ENCODE measurements at places on chromosomes 3 and 15.

GRCh38 chr3:54863786-54864185 is 64.1 kb downstream of the LRTM1 start:
- DNase-seq: no peak

- DNase-seq: no peak
Measured at GRCh38 chr3:188335656-188336055, 181.7 kb downstream of the LPP start.

DNA sequence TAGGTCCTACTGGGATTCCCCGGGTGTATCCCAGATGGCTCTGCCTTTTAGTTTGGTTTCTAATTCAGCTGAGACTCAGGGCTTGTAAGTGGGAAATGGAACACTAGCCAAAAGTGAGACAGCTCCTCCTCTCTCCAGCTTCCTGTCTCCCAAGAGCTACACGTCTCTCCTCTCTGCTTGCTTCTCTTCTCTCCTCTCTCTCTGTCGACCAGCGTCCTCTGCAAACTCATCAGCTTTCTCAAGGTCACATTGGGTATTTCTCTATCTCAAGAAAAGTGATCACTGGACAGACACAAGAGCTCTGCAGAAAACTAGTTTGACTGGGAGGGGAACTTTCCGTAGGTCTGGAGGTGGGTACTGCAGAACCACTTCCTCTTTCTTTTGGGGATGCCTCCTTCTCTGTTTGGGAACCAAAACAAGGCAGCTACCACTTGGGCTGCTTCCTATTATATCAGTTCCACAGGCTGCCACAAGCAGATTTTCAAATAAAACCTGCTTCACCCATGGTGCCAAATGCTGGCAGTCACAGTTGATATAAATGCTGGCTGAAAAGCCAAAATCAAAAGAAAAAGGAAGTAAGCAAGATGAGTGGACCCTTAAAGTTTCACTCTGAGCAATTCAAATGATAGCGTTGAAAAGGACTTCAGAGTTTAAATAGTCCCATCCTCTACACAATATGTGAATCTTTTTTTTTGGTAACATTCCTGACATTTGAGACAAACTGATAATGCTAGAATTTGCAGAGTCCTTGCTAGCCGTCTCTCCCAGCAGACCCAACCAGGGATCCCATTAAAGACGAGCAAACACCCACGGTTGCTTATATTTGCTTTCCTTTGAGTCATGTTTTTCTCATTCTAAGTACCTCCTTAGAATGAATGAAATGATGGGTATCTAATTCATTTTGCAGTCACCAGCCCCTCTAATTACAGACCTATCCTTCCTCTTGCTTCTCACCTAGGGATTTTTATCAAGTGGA is 7.2 kb upstream of the DYNC1LI1 start:
- DNase-seq: peak; percentile 64

- peak; percentile 51 for DNase-seq
Measured at GRCh38 chr3:193620650-193621049, 27.6 kb downstream of the OPA1 start.

DNA sequence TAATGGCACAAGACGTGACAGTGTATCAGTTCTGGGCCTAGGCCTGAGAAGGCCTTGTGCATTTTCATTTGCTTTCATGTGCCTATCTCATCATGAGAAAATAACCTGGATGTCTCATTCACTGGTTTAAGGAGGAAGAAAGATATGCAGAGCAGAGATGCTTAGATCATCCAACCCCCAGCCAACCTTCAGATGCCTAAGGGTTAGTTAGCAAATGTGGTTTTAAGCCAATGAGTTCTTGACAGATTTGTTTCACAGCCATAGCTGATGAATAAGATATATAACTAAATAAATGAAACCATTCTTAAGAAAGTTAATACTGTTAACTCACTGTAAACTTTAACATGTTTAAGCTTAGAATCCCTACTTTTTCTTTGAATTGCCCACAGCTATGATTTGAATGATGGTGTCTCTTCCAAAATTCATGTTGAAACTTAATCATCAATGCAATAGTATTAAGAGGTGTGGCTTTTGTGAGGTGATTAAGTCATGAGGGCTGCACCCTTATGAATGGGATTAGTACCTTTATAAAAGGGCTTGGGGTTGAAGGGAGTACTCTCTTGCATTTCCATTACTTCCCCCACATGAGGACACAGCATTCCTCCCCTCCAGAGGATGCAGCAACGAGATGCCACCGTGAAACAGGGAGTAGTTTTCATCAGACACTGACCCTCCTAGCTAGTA is 324.6 kb upstream of the TBC1D5 start:
- no peak for DNase-seq

DNA sequence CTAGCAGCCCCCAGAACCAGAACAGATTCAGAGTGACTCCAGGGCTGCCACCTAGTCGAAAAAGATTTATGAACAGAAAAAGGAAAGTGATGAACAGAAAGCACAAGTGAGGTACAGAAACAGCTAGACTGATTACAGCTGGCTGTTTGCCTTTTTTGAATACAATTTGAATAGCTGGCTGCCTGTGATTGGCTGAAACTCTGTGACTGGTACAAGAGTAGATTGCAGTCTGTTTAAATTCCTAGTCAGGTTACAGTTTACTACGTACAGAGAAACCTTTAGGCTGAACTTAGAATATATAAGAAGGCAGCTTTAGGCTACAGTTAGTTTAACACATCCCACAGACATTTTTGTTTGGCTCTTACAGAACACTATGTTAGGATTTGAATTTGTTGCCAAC is 10.0 kb downstream of the CCDC13 start:
- peak; percentile 44 for DNase-seq

DNA sequence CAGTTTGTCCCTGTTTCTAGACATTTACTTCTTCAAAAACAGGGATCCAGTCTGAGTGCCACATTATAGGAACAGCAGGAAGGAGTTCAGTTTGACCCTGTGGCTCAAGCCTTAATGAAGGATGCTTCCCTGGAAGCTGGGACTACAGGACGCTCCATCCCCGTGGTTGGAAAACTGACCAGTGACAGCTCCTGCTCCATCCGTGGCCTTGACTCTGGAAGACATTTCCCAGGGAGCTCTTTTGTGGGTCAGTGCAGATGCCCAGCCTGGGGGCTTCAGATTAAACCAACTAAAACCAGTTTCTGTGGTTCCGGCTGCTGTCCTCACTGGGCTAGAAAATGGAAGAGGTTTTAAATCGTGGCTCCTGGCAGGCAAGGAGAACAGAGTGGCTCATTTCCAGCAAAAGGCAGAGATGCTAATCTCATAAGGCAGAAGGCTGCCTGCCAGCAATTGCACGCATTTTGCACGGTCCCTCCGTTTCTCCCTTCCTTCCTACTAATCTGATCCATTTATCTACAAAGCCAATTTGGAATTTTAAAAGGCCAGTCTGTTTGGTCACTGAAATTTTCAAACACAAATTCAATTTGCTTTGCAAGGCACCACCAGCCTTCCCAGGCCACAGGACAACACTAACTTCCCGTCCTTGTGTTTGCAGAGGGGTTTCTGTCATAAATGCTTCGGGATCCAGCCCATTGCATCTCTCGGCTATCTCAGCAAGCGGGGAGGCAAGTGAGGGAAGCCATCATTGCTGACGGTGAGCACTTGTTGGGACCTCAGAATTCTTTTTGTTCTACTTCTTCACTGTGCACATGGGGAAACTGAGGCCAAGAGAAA is 6.2 kb upstream of the SSUH2 start:
- no peak for DNase-seq

DNA sequence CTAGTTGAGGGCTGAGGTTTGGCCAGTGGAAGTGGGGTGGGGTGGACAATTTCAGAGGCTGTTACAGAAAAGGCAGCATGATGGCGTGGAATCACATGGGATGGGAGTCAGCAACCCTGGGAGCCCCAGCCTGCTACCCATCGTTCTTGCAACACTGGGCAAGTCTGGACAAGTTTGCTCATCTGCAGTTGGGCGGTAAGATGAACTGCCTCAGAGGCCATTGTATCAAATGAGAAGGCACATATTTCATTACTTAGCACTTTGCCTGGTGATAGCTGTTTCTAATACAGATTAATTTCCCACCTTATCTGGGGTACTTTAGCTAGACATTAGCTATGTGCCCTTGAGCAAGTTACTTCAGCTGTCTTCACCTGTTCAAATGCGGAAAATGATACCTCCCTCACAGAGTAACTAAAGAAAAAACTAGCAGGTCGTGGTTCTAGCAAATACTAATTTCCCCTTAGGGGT is 248.9 kb downstream of the THSD4 start:
- no peak for DNase-seq

DNA sequence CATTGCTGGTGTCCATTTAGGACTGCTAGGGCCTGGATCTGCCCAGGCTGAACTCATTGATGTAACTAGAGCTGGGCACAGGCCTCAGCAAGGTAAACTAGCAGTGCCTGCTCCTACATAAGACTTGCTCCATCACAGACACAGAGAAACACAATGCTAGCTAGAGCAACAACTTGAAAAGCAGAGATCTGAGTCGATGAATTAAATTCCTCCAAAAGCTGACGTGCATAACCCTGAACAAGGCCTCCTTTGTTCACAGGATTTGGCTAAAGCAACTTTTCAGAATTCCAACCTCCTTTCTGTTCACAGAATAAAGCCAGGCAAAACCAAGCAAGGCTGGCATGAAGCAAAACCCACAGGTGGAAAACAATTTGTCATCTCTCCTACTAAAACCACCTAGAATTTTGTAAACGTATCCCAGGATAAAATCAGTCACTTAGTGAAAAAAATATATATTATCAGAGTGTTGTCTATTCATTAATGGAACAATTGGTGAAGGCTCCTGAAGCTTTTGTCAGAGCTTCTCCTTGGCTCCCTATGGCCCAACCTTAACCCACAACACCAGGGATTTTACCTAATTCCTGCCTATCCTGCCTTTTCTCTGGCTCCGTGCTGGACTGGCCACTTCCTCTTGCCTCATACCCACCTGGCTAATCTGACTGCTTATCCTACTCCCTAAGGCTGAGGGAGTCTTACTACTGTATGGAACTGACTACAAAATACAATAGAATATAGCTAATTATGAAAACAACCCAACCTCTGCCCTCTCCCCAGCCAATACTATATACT is 39.9 kb downstream of the PLCH1 start:
- peak; percentile 29 for DNase-seq
